ENCODE measurements at places on chromosomes 1 and 21.

DNA sequence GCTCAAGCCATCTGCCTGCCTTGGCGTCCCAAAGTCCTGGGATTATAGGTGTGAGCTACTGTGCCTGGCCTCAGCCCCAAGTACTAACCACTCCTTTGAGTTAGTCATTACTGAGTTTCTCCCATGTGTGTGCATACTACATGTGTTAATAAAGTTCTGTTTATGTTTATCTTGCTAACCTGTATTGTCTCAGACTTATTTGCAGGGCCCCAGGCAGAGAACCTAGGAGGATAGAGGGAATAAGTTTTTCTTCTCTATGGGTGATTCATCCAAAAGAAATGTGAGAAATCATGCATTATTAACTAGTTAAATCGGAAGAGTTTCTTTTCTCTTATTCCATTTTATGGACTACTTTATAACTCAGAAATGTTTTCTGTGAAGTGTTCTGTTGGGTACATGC lies 203.9 kb upstream of the CACYBP start:
- no peak for DNase-seq

DNA sequence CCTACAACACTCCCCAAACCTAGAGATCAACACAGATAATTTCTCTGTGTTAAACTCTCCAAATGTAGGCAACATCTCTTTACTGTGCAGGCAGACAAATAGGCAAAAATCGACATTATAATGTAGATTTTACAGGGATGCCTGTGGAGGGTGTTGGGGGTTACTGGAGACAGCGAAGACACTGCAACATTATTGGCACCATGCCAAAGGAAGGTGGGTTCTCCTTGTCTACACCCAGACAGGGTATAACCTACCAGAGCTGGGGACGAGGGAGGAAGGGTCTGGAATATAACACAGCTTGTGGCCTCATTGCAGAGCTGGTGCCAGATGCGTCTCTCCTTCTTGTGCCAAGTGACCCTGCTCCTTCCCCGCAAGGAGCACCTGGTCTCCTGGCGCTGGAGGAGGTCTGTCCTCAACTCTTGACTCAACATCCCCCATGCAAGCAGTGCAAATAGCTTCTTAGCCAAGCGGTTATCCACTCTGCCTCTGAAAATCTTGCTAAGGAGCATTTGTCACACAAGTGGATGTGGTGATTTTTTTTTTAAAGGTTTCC lies 404.0 kb downstream of the PRDM2 start:
- DNase-seq, result no peak

DNA sequence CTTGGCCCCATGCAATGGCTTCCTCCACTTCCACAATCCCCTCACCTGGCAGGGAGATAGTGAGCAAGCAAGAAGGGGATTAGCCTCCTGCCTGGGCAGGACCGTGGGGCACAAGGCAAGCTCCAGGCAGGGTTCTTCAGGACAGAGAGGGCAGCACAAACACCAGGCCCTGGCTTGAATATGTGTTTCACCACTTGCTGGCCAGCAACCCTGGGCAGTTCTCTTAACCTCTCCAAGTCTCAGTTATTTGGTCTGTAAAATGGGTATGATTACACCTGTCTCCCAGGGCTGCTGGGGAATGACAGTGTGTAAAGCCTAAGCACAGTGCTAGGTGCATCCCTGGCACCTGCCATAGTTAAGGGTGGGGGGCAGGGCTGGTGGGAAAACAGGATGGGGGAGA lies 31.9 kb downstream of the H3-3A start:
- no peak for DNase-seq

GRCh38 chr21:25897383-25897782 lies 162.6 kb downstream of the GABPA start:
- DNase-seq, result no peak

GRCh38 chr21:28776251-28776650 lies 216.4 kb downstream of the LTN1 start:
- no peak for DNase-seq

GRCh38 chr1:70760154-70760553 lies 287.5 kb downstream of the PTGER3 start:
- no peak for DNase-seq

- no peak for DNase-seq
These were observed 566.9 kb upstream of the ZP4 start for GRCh38 chr1:238457610-238458009.

DNA sequence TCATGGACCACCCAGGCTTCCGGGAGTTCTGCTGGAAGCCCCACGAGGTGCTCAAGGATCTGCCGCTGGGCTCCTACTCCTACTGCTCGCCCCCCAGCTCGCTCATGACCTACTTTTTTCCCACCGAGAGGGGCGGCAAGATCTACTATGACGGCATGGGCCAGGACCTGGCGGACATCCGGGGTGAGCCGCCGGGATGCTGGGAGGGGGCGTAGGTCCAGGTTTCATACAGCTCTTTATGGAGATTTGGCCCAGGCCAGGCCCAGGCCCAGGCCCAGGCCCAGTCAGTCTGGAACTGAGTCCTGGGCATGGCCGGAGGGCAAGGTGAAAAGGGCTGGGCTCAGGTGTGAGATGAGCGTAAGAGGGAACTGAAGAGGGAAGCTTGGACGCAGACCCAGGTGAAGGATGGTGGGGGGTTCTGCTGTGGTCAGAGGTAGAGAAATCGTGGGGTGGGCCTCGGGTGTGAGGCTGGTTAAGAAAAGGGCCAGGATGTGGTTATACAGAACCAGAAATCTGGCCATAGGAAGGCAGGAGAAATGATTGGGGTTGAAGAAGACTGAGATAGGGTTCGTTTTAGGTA lies 23.0 kb downstream of the DISP3 start:
- peak; percentile 50 for DNase-seq

- DNase-seq, result no peak
These were observed 1104.2 kb upstream of the TMPRSS15 start for GRCh38 chr21:19507682-19508260.

- no peak for DNase-seq
These were observed 139.7 kb upstream of the ERRFI1 start for GRCh38 chr1:8165595-8166360.

DNA sequence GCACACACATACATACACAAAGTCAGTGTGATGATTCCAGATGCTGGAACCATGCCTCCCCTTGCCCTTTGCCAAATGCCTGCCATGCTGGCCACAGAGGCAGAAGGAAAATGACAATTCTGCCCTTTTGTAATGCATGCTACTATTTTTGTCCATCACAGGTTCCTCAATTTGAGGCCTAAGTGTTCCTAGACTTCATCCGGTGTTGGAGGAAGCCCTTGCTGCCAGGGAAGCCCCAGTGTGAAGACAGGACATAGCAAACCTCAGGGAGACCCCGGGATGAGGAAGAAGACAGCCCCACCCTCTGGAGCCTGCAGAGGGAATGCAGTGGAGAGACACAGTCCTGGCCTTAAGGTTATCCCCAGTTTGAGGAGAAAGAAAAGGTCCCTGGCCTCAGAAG lies 14.4 kb downstream of the PRR9 start:
- DNase-seq, result no peak

GRCh38 chr1:7574121-7575040 lies 196.7 kb upstream of the VAMP3 start:
- no peak for DNase-seq

DNA sequence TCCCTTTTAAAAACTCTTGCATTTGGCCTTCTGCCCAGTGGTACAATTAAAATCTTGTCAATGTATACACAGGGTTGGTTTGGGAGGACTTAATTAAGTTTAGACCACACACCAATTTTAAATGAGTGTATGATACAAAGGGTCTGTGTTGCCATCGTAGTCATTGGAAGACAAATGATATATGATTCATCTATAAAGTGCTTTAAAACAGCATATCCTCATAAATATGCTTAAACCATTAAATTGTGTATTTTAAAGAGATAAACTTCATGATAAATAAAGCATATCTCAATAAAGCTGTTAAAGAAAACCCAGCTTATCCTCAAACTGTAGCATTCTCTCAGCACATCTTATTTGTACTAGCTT lies 69.5 kb downstream of the LUZP1 start:
- DNase-seq, result no peak

DNA sequence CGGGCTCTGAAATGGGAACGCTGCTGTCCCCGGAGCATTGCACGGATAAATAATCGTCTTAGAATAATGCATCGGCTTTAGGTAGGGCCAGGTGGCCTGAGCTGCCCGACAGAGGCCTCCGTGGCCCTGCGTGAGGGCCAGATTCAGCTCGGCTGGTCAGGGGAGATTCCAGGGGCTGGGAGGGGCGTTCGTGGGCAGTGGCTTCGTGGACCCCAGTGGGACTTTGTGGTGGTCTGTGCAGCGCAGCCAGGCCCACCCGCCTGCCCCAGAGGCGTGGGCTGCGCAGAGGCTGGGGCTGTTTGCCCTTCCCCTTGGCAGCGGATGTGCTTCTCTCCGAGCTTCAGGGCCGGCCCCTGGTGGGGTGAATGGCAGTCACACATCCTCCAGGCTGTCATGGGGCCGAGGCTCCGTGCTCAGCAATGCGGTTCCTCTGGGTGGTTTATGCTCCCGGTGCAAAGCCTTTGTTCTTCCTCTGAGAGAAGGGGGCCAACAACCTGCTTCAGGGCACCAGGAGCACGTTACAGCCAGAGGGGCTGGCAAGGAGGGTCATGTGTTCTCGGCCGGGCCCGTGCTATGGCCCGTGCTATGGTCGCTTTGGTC lies 104.5 kb downstream of the PRDM16 start:
- no peak for DNase-seq

DNA sequence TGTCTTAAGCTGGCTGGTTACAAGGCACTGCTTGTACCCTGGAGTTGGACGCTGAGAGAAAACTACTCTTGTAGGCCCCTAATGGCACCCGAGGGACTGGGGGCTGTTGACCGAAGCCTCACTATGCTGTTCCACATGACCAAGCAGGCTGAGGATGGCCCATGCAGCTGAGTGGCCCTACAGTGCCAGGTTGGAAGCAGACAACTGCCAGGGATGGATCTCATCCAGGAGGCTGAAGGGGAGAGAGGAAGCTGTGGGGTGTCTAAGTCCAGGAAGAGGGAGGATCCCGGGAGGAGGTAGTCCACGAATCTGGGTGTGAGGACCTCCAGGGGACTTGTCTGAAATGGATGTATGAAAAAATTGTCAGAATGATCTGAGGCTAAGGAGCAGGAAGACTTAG lies 45.8 kb downstream of the FOXD2 start:
- no peak for DNase-seq

- DNase-seq, result no peak
These were observed 17.3 kb downstream of the PDC start for GRCh38 chr1:186443638-186444037.

DNA sequence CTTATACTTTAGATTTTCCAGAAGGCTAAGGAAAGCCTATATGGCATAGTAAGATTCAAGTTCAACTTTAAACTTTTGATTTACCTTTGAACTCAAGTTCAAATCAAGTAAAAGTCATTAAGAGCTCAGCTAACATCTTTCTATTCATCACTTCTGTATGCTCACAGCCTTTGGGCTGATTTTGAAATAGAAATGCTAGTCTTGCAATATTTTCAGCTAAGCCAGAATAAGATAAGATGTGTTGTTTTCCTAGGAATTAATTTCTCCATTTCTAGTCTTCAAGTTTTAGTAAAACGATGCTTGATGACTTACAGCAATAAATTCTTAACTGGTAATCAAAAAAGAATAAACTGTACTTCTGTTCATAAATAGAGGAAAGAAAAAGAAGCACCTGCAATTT lies 35.6 kb downstream of the ATP1B1 start:
- no peak for DNase-seq

GRCh38 chr1:4173731-4174130 lies 273.7 kb upstream of the C1orf174 start:
- no peak for DNase-seq

DNA sequence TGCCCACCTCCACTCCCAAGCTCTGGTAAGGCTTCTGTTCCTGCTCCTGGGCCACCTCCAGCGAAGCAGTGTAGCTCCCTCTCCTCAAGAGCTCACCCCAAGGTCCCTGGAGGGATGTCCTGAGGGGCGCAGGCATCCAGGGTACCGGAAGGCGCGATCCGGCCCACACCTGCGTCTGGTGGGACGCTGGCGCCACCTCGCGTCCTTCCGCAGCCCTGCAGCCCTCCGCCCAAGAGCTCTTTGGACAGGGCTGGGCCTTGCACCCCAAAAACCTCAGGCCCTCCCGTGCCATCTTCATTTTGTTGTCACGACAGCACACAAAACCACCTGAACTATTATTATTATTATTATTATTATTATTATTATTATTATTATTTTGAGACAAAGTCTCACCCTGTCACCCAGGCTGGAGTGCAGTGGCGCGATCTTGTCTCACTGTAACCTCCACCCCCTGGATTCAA lies 49.2 kb upstream of the PAX7 start:
- no peak for DNase-seq

- no peak for DNase-seq
These were observed 25.9 kb downstream of the CACHD1 start for GRCh38 chr1:64495878-64496277.

DNA sequence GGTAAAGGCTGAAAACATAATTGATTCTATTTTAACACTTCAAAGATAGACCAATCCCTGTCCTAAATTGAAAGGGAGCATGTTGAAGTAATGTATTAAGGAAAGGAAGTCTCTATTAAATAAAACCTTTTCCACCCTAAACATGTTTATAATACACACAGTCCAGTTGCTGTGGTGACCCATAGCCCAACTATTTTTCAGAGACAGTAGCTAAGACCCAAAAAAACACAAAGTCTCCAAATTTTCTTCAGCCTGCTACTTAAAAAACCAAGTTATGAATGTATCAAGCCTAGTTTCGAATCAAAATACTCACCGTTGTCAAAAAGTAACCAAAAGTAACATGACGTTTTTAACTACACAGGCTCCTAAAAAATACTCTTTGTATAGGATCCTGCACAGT lies 1.6 kb downstream of the ELK4 start:
- DNase-seq, result no peak

DNA sequence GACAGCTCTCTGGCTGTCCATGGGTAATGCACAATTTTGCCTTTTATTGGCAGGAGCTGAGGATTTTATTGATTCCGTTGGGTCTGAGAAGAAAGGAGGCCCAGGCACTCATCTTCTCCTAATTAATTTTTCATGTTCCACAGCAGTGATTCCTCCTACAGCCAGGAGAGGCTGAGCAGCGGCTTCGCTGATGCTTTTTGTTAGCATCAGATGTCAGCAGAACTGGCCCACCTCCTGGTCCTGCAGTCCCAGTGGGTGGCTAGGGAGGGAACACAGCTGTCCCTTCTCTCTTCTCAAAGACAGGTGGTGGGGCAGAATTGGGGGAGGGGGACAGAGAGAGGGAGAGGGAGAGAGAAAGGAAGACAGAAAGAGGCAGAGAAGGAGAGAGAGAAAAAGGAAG lies 5.7 kb downstream of the MT1HL1 start:
- DNase-seq, result no peak

GRCh38 chr1:236979149-236979900 lies 24.9 kb downstream of the MT1HL1 start:
- DNase-seq, result no peak

DNA sequence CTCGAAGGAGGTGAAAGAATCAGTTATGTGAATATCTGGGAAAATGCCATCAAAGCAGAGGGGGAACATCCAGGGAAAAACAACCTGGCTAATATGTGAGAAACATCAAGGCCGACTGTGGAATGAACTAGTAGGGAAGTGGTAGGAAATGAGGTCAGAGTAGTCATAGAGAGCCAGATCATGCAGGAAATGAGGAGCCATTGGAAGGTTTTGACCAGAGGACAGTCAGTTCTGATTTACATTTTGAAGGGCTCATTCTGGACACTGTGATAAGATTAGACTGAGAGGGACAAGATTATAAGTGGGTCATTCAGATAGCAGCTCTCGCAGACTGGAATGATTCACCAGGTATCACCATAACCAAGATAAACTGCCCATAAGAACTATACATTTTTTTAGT lies 63.7 kb downstream of the SYT14 start:
- no peak for DNase-seq

GRCh38 chr1:47367651-47368050 lies 34.1 kb downstream of the CMPK1 start:
- no peak for DNase-seq

All from left forelimb (tissue), 1 donor.